Mesothelial cell of epicardium (in vitro differentiated cells): ENCODE measurements at places on chromosomes 3 and 15.

DNA sequence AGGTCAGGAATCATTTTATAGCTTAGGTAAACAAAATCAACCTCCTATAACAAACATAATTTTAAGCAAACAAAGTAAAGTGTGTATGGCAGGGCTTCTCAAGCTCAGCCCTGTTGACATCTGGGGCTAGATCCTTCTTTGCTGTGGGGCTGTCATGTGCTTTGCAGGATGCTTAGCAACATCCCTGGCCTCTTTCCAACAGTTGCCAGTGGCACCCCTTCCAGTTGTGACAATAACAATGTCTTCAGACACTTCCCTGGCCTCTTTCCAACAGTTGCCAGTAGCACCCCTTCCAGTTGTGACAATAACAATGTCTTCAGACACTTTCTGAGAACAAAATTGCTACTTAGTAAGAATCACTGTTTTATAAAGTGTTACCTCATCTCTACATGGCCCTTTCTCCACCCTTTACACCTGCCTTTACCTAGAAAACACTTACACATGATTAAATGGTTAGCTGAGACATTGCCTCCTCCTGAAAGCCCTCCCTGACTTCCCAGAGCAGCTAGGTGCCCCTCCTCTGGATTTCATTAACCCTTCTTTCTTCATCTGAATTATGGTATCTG, 194.0 kb upstream of the LMCD1 start:
- H3K36me3 ChIP-seq, result no peaks in the 10 kb centered on the region
- H3K27ac ChIP-seq, result no peak overlapping the region
- no peaks in the 10 kb centered on the region for H3K4me1 ChIP-seq
- no peak overlapping the region for H3K4me3 ChIP-seq

DNA sequence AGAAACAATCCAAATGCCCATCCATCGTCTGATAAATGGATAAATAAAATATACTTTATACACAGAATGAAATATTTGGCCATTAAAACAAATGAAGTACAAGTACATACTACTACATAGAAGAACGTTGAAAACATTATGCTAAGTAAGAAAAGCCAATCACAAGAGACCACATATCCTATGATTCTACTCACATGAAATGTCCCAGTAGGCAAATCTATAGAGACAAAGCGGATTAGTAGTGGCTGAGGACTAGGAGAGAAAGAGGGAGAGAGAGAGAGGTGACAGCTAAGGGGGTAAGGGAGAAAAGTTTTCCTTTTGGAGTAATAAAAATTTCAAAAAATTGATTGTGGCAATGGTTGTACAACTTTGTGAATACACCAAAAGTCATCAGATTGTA, 147.0 kb downstream of the GREM1 start:
- no peak overlapping the region for H3K4me3 ChIP-seq
- H3K27ac ChIP-seq, result no peak overlapping the region
- DNase-seq, result no peak
- H3K4me1 ChIP-seq, result peaks cover 19% of the 10 kb centered on the region

- H3K4me3 ChIP-seq, result no peak overlapping the region
- DNase-seq, result no peak
- H3K4me1 ChIP-seq, result peaks cover 13% of the 10 kb centered on the region
- no peak overlapping the region for H3K27ac ChIP-seq
Observed at GRCh38 chr3:54034971-54035370, 87.4 kb upstream of the CACNA2D3 start.

DNA sequence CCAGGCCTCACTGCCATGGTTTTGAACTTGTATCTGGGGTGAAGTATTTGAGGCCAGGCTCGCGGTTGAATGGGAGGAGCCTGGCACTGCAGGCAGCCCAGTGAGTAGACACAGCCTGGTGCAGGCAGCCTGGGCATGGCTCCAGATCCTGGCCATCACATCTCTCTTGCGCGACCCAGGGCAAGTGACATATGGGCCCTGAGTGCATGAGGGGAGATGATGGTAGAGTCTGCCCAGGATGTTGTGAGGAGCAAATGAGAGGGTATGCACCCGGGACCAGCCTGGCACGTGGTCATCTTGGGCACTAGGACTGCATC, 103.5 kb downstream of the TBC1D2B start:
- no peak for DNase-seq
- H3K4me3 ChIP-seq, result no peak overlapping the region
- no peaks in the 10 kb centered on the region for H3K27me3 ChIP-seq
- H3K27ac ChIP-seq, result no peak overlapping the region

DNA sequence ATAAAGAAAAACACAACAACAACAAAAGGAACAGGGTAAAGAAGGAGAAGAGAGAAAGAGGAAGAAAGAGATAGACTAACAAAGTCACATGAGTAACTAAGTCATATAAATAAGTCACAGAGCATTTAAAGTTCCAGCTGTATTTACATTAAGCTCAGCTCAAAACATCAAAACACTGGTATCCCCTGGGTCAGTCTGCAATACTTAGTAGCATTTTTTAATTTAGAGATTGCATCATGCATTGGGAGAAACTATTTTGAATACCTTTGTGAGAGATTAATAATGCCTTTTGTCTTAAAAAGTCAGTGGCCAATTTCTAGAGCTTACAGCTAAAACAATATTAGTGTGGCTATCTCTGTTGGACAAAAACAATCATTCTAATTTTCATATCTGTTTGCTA, 78.4 kb downstream of the NEK10 start:
- no peaks in the 10 kb centered on the region for H3K4me1 ChIP-seq
- no peak for DNase-seq
- no peak overlapping the region for H3K4me3 ChIP-seq

GRCh38 chr3:52756141-52756540, 14.6 kb downstream of the NEK4 start:
- H3K36me3 ChIP-seq, result peaks cover 55% of the 10 kb centered on the region
- H3K4me3 ChIP-seq, result no peak overlapping the region
- no peak for DNase-seq
- no peaks in the 10 kb centered on the region for H3K27me3 ChIP-seq
- H3K27ac ChIP-seq, result no peak overlapping the region

GRCh38 chr3:104018541-104018940, 1348.2 kb upstream of the ALCAM start:
- H3K4me1 ChIP-seq, result no peaks in the 10 kb centered on the region
- no peaks in the 10 kb centered on the region for H3K36me3 ChIP-seq
- H3K4me3 ChIP-seq, result no peak overlapping the region
- no peaks in the 10 kb centered on the region for H3K27me3 ChIP-seq
- no peak for DNase-seq

DNA sequence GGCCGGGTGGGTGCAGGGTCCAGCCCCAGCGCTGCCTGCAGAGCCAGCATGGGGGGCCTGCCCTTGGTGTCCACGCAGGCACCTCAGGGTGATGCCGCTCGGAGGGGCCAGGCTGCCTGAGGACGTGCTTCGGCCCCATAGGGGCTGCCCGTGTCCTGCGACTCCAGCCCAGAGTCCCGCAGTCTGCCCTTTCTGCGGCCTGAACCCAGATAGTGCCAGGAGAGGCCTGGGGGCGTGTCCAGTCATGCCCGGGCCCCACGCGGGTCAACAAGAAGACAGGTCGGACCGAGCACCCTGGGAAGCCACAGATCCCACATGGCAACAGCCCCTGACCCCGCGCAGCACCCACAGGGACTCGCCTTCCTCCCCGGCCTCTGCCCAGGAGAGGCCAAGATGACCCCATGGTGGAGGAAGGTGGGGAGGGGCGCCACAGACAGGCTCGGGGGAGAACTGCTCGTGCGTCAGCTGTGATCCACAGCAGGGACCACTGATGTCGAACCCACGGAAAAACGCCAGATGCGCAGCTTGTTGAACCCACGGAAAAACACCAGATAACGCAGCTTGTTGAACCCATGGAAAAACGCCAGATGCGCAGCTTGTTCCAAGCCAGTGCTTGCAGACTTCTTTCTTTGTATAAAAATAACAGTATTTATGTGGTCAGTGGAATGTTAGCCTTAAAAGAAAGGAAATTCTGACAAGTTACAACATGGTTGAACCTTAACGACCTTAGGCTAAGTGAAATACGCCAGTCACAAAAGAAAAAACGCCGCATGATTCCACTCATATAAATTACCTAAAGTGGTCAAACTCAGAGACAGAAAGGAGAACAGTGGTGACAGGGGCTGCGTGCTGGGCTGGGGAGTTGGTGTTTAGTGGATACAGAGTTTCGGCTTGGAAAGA, 28.5 kb downstream of the CYFIP1 start:
- H3K4me3 ChIP-seq, result no peak overlapping the region
- peaks cover 28% of the 10 kb centered on the region for H3K4me1 ChIP-seq
- no peaks in the 10 kb centered on the region for H3K27me3 ChIP-seq
- peak overlapping the region; percentile 60 for H3K27ac ChIP-seq
- H3K36me3 ChIP-seq, result peaks cover under 1% of the 10 kb centered on the region
